ENCODE measurements at places on chromosomes 11 and 22.
A peak's percentile ranks its signal among the peaks of the same experiment; 100 is the strongest.

- DNase-seq: no peak
Observed at GRCh38 chr22:22706253-22706915, 62.0 kb downstream of the GGTLC2 start.

- no peak for DNase-seq
Observed at GRCh38 chr22:48705917-48706605, 1121.6 kb downstream of the BRD1 start.

DNA sequence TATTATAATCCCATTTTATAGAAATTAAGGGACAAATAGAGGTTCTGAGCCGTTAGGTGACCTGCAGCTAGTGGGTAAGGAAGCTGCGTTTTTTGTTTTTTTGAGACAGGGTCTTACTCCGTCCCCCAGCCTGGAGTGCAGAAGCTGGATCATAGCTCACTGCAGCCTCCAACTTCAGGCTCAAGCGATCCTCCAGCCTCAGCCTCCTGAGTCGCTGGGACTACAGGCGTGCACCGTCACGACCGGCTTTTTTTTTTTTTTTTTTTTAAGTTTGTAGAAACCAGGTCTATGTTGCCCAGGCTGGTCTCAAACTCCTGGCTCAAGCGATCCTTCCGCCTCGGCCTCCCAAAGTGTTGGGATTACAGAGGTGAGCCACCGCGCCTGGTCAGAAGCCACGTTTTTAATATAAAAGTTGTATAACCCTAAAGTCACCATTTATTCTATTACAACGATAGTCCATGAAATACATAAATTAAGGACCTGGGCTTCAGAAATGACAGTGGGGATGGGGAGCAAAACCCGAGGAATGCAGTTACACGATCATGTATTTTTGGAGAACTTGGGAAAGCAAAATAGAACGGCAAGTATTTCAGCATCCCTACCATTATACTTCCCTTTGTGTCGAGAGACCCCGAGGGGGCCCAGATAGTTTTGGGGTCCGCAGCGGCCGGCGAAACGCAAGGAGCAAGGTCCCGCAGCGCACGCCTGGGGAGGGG, 638 bp downstream of the SAAL1 start:
- no peak for DNase-seq

- no peak for DNase-seq
Observed at GRCh38 chr11:100832829-100833228, 145.7 kb downstream of the ARHGAP42 start.

DNA sequence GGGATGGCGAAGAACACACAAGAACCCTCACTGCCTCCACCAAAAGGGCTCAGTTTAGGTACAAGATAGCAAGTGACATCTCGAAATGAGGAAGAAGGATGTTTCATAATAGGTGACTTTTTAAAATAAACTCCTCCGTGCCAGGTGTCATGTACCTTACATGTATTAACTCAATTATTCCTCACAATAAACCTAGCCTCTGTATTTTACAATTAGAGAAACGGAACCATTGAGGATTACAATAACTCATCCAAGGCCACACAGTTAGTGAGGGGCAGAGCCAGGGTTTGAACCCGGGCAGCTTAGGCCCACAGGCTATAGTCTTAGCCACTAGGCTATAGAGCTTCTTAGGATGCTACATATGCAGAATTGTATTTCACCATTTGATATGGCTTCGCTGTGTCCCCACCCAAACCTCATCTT, 965 bp upstream of the PAMR1 start:
- DNase-seq: no peak

DNA sequence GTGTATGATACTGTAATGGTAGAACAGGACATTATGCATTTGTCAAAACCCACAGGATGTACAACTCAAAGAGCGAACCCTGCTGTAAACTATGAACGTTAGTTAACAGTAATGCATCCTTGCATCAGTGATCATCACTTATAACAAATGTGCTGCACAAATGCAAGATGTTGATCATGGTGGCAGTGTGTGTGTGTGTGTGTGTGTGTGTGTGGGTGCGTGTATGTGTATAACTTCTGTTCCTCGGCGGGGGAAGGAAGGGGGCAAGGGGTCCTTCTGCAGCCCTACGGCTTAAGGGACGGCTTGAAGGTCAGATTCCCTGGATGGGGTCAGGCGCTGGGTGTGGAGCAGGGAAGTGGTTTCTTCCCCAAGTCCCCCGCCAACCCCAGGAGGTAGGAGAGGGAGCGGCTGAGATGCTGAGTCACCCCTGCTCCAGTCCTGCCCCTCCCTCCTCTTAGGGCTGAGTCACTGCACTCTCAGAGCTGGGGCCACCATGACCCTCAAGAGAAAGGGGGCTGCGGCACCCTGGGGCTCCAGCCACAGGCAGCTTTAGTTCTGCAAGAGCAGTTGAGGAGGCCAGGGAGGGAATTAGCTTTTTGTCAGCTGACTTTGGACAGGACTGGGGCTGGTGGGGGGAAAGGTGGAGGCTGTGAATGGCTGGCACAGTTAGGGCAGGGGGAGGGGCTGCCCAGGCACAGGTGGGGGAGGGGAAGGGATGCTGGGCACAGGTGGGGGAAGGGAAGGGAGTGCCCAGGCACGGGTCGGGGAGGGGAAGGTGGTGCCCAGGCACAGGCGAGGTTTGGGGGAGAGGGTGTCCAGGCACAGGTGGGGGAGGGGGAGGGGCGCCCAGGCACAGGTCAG, 8.8 kb upstream of the CTSD start:
- peak; percentile 23 for DNase-seq

DNA sequence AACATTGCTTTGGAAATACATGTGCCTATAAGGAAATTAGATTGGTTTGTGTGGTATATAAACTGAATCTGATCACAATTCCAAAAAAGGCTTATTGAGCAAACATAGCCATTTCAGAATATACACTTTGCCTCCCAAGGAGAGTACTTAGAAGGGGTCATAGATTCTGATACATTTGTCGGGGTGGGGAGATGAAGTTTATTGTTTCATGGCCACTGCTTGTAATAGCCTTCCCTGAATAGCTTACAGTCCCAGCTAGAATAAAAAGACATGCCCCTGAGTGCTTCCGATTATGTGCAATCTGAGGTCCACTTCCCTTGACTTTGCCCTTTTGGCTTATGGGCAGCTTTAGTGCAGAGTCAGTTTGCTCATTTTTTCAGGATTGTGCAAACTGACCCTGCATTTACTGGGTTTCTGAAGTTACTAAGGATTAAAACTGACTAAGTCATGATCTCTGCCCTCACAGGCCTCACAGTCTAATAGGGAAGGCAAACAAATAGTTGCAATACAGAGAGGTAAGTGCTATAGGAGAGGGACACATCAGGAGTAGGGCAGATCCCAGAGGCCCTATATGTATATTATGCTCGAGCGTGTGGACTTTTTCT, 184.2 kb downstream of the BLID start:
- DNase-seq: no peak

DNA sequence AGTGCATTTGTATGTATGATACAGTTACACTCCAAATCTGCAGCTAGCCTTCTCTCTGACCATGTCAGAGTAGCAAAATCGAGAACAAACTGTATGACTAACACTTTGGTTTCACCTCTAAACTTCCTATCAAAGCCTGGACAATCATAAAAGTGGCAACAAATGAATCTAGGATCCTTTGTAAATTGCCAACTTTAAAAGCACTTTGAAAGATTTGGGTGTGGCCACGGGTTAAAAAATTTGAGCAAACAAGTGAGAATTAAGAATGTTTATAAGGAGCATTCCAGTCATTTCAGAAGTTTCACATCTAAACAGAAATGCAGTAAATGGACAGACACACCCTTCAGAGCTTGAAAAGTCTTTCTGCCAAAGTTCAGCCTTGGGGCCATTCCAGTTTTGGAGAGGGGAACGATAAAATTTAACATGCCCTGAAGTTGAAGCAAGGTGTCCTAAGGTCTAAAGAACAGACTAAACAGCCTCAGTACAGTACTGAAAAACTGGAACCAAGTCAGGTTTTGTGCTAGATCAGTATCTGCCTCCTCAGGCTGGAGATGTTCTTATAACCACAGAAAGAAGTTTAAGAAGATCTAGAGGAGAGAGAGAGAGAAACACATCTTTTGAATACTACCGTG, 181.9 kb upstream of the BDNF start:
- no peak for DNase-seq

- no peak for DNase-seq
Observed at GRCh38 chr22:32255726-32256125, 579 bp upstream of the SLC5A4 start.

- no peak for DNase-seq
Observed at GRCh38 chr11:126341760-126342161, 13.7 kb upstream of the ST3GAL4 start.

- DNase-seq: no peak
Observed at GRCh38 chr11:3092603-3093141, 35.4 kb upstream of the CARS1 start.

GRCh38 chr11:87523276-87523675, 485.5 kb downstream of the TMEM135 start:
- DNase-seq: no peak

DNA sequence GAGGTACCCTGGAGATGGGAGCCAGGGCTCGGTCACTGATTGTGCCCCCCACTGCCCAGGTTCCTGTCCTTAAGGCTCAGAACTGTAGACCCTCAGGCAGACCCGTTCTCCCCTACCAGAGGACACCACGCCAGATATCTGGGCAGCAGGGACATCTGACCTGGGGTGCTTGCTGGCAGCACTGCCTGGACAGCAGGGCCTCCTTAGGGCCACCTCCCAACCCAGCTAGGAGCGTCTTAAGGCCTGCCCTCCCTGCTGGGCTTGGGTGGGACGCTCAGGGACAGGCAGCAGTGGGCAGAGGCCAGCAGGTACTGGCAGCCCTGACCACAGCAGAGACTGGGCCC, 3.1 kb downstream of the POLR2L start:
- DNase-seq: no peak

GRCh38 chr22:42280836-42281235, 10.4 kb upstream of the TCF20 start:
- no peak for DNase-seq

- DNase-seq: no peak
Observed at GRCh38 chr22:21104126-21104691, 58.5 kb downstream of the LRRC74B start.

GRCh38 chr11:113532697-113533424, 57.7 kb upstream of the DRD2 start:
- DNase-seq: peak; percentile 36

DNA sequence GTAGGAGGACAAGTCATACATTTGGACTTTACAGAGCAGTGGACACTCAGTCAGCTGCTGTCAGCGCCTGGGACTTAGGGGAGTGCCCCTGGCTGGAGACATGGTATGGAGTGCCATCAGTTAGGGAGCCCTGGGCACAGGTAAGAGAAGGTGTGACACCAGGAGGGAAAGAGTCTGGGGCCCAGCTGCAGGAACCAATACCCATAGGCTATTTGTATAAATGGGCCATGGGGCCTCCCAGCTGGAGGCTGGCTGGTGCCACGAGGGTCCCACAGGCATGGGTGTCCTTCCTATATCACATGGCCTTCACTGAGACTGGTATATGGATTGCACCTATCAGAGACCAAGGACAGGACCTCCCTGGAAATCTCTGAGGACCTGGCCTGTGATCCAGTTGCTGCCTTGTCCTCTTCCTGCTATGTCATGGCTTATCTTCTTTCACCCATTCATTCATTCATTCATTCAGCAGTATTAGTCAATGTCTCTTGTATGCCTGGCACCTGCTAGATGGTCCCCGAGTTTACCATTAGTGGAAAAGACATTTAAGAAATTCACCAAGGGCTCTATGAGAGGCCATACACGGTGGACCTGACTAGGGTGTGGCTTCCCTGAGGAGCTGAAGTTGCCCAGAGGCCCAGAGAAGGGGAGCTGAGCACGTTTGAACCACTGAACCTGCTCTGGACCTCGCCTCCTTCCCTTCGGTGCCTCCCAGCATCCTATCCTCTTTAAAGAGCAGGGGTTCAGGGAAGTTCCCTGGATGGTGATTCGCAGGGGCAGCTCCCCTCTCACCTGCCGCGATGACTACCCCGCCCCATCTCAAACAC, 850 bp upstream of the MIF start:
- DNase-seq: no peak

- DNase-seq: no peak
Observed at GRCh38 chr22:41966607-41967240, 2.5 kb upstream of the SEPTIN3 start.

- DNase-seq: no peak
Observed at GRCh38 chr22:31692186-31692886, 30.3 kb upstream of the PISD start.

DNA sequence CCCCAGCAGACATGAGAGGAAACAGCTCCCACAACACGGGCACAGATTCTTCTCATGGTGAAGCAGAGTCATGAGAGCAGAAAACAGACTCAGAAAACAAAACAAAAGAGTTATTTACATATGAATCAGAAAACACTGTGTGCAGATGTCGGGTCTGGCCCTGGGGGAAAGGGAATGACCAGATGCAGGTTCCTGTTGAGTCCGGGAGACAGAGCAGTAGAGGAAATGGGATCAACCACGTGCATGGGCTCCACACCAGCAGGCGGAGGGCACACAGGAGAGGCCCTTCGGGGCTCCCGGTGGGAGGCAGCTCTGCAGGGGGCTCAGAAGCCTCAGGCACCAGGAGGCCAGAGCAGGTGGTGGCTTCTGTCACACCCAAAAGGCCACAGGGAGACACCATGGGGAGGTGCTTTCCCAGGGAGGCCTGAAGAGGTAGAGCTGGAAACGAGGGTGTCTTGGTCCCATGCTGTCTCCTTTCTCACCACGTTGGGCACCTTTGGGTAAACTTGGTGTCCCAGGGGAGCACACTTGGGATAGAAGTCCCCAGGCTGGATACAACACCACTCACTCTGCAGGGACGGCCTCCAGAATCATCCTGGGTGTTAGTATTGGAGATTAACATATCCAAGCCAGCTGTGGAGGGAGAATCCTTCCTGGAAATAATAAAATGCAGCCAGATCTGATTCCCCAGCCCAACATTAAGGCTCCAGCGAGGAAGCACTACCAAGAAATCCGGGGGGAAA, 764.7 kb downstream of the BRD1 start:
- DNase-seq: no peak

GRCh38 chr22:16956290-16956689, 51.7 kb downstream of the GAB4 start:
- DNase-seq: no peak

- DNase-seq: no peak
Observed at GRCh38 chr11:8229299-8230177, 34.1 kb downstream of the LMO1 start.

DNA sequence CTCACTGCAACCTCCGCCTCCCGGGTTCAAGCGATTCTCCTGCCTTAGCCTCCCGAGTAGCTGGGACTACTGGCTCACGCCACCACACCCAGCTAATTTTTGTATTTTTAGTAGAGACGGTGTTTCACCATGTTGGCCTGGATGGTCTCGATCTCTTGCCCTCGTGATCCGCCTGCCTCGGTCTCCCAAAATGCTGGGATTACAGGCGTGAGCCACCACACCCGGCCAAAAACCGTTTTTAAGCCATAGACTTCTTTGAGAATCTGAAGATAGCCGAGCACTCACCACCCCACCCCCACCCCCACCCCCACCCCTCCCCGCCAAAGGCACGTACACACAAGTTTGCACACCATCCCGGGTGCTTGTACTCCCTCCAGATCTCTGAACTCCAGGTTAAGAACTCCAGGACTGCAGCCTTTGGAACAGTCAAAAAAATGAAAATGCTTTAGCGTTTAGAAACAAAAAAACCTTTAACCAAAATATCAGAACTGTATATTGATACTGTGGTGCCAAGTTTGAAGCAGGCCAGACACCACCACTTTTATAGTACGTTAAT, 1.5 kb downstream of the CRKL start:
- DNase-seq: no peak

Measured in CD4-positive, alpha-beta T cell (primary cell).